ENCODE measurements at places on chromosomes 13 and 19. TPM values are rescaled to one million over a fixed set of nuclear protein-coding genes. Genes with fewer than 3 reads are reported as not detected.

TEKTIP1 gene
- polyA plus RNA-seq, result not detected

RFPL4A gene
- polyA plus RNA-seq, result not detected

ZNF614 gene
- 1.5 TPM for polyA plus RNA-seq

CYP2F1 gene
- polyA plus RNA-seq, result not detected

OR4F17 gene
- polyA plus RNA-seq, result not detected

LPAR2 gene
- polyA plus RNA-seq, result 0.40 TPM

OR7A5 gene
- not detected for polyA plus RNA-seq
